ENCODE measurements at places on chromosomes 13 and 19.

DNA sequence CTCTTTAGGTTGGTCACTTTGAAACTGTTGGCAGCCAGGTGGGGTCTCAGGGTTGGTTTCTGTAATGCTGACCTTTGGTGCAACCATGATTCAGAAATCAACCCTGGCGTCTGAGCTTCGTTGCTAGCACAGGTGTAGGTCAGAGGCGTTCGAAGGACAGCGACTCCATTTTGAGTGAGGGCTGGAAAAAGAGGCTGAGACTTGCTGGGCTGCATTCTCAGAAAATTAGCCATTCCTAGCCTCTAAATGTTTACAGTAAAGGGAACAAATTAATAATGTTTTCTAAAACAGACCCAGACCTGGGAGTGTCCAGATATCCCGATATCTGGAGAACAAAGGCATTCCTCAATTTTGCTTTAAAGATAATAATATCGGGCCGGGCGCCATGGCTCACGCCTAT is 29.2 kb downstream of the RHPN2 start:
- no peak for DNase-seq

- no peak for DNase-seq
Observed at GRCh38 chr13:31110617-31111016, 51.1 kb downstream of the HSPH1 start.

- no peak for DNase-seq
Observed at GRCh38 chr19:35560677-35561076, 2.8 kb downstream of the ATP4A start.

- DNase-seq: no peak
Observed at GRCh38 chr13:32946558-32946957, 69.7 kb upstream of the KL start.

DNA sequence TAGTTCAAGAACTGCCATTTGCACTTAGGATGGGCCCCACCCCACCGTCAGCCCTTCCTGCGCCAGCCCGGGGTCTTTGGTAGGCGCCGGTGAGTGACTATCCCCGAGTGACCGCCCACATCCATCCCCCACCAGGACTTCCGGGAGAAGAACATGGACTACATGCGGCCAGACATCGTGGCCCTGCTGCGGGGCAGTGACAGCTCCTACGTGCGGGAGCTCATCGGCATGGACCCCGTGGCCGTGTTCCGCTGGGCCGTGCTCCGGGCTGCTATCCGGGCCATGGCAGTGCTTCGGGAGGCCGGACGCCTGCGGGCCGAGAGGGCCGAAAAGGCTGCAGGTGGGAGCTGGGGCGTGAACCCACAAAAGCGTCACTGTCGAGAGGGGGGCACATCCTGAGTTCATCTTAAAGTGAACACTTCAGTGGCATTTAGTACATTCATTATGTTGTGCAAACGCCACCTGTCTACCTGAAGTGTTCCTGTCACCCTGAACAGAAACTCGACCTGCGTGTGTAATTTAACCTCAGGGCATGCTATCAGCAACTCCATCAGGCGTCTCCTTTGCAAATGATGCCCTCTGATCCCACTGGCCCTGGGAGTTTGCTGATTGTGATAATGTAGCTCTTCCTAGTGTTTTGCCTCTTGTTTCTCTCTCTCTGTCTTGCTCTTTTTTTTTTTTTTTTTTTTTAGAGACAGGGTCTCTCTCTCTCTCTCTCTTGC is 42.4 kb upstream of the USE1 start:
- no peak for DNase-seq

Measured in activated naive CD8-positive, alpha-beta T cell treated with anti-CD3 and anti-CD28 coated beads, Interleukin-2, amount 50 U/mL, for 16 hours (primary cell).